Right lung (tissue), 10 donors: ENCODE measurements at places on chromosomes 13 and 19.

- no peak for DNase-seq
These were observed 18.8 kb upstream of the PPP5C start for GRCh38 chr19:46328079-46328478.

GRCh38 chr19:20044663-20045062, 5.4 kb upstream of the ZNF682 start:
- no peak for DNase-seq

DNA sequence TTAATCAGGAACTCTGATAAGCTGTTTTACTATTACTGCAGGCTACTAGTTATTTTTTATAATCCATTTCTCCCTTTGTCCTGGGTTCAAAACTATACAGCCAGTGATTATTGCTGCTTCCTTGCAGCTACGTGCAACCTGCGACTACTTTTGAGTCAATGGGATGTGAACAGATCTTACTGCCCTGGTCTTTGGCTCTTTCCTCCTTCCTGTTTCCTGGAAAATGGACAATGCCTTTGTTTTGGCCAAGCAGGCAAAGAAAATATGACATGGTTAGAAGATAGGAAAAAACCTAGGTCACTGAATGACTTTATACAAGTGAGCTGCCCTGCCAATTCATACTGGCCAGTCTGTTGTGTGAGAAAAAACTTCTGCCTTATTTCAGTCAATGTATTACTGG, 201.2 kb upstream of the KLF12 start:
- DNase-seq, result no peak

DNA sequence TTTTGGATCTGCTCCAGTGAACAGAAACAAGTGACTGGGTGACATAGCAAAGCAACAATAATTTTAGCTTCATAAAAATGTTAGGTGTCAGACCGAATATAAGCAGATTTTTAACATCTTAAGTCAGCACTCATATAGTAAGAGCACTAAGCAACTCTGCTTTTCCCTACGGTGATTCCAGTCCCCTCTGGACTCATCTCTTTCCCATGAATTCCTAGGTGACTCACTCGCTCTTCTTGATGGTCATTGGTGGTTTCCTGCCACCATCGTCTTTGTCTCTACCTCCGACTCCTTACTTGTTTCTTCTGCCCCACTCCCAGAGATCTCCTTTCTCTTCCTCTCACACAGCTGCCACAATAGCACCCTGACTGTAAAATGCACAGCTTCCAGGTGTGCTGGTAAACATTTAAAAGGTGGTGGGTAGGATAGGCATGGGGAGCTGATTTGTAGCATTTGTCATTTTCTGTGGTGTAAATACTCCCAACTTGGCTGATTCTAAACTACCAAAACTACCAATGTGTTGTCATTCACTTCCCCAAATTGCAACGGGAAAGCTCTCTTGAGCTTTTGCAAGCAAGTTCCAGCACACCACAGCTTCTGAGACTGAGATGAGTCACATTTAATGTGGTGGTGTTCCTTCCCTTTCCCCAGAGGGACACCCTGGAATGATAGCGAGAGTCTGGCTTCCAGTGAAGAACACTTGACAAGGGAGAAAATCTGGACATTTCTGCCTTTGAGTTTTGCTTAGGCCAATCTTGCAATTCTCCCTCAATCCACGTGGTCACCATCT, 42.8 kb upstream of the CLDN10 start:
- DNase-seq, result no peak

DNA sequence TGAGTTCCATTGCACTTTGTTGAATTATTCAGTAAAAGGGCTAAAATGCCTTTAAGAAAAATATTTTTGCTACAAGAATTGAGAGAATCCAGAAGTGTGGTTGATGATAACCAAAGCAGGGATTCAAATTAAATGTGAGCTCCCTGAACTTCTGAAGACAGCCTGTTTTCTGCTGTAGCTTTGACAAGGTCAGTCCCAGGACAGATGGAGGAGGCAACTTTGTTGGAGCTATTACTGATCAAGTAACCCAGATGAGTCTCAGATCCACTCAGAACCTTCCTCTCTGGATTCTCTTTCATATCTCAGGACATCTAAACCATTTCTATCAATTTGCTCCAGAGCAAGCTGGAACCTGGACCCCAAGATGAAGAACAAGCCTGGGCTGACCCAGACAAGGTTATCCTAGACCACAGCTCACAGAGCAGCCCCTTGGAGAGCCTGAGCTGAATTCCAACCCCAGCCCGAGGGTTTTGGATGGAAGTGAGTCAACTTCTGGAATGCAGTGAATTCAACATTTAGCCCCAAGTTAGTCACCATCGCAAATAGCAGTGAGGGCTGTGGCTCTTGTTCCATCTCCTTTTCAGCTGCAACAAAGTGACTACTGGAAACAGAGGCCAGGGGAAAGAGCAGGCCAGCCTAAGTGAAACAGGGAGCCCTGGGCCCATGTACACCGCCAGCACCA, 137.8 kb upstream of the TSC22D1 start:
- DNase-seq, result no peak

DNA sequence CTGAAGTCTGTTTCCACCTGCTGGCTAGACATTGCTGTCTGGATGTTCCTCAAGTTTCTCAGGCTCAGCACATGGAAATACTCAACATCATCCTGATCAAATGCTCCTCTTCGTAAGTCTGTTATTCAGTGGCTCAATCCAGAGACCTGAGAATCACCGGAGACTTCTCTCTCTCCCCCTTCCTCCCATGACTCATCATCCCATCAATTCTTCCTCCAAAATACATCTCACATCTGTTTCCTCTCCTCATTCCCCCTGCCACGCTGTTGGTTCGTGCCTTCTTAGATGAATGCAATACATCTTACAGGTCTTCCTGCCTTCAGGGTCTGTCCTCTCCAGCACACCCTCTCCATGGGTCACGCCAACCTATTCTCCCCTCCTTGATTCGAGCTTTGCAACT, 7.4 kb upstream of the RXFP2 start:
- DNase-seq, result no peak

GRCh38 chr19:31578326-31578725, 229.1 kb upstream of the TSHZ3 start:
- DNase-seq, result no peak

GRCh38 chr13:111043575-111043982, 71.5 kb upstream of the ARHGEF7 start:
- DNase-seq, result no peak

- DNase-seq, result no peak
These were observed 880 bp upstream of the C19orf12 start for GRCh38 chr19:29715701-29716581.

- DNase-seq, result no peak
These were observed 769.6 kb downstream of the UQCRFS1 start for GRCh38 chr19:28443361-28443760.

- DNase-seq, result no peak
These were observed 1.5 kb downstream of the ZIC5 start for GRCh38 chr13:99969919-99970650.

- peak; percentile 55 for DNase-seq
These were observed 391.0 kb downstream of the FGF9 start for GRCh38 chr13:22061806-22062391.

GRCh38 chr13:85657942-85658341, 141.3 kb downstream of the SLITRK6 start:
- DNase-seq, result no peak

DNA sequence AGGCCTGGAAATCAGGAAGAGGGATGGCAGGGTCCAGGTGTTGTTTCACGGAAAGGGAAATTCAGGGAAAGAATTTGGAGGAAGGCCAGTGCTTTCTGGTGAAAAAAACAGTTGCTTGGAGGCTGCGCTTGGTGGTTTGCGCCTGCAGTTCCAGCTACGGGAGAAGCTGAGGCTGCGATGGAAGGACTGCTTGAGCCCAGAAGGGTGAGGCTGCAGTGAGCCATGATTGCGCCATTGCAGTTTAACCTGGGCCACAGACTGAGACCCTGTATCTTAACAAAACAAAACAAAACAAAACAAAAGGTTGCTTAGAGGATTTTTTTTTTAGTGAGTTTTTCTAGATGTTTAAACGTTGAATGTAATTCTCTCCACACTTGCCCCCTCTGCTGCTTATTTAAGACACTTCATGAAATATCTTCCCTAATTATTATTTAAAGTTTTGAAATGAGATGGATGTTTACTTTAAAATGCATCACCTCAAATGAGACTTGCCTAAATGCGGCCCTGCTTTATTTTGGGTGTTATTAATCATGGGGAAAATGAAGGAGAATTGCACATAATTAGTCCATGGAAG, 75.4 kb upstream of the TRPC4 start:
- no peak for DNase-seq

- no peak for DNase-seq
These were observed 211.7 kb downstream of the TEX29 start for GRCh38 chr13:111532111-111532510.

DNA sequence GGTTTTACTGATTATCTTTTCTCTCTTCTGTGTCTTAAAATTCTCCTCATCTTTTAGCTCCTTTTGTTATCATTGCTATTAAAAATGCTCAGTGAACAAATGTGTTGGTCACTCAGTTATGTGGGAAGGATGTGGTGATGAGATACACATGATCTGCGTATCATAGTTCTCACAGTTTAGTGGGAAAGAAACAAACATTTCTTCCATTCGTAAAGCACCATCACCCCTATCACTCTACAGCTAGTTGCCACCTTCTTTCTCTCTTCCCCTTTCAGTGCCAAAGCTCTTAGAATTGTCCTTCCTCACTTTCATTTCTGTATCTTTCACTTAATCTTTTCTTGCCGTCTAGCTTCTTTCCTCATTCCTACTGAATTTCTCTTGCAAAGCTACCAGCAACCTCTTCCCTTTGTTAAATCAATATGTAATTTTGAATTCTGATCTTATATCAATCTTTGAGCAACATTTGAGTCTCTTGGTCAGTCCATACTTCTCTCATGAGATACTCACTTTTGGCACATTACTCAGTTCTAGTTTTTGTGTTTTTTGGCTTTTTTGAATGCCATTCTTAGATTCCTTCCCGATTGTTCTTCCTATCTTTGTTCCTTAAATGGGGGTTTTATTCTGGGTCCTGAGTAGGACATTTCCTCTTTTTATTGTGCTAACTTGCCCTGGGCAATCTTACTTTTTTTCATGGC, 122.3 kb downstream of the PCCA start:
- no peak for DNase-seq
